ENCODE measurements at places on chromosomes 6 and 20. TPM values are rescaled to one million over a fixed set of nuclear protein-coding genes. Genes with fewer than 3 reads are reported as not detected.

GRCh38 chr6:39095578-39095977 is 19.4 kb downstream of the SAYSD1 start:
- ATAC-seq, result no peak

GRCh38 chr6:138986578-138986977 is 1.5 kb downstream of the REPS1 start:
- no peak for ATAC-seq

DNA sequence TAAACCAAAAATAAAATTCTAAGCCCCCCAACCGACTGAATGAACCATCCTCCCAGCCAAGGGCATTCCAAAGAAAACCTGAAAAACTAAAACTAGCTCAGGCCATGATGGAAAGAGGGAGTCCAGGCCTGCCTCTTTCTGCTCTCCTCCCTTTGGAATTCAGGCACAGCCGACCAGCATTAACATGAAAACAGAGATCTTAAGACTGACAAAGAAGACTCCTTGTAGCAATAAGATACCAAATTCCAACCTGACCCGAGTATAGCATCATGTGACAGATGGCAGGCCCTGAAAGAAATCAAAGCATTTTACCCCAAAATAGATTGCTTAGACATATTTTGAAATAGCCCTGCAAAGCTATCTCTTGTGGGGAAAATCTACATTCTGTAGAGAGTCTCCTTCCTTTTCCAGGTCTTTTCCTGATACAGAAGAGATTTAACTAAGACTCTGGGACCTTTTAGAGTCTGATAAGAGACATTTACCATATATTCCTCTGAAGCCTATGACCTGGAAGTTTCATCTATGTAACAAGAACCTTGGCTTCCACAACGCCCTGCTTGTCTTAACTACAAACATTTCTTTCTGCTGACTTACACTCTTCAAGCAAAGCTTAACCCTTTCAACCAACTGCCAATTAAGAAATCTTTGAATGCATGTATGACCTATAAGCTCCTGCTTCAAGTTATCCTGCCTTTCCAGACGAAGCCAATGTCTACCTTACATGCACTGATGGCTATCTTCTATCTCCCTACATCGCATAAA is 22.2 kb upstream of the TXLNB start:
- ATAC-seq, result no peak

DNA sequence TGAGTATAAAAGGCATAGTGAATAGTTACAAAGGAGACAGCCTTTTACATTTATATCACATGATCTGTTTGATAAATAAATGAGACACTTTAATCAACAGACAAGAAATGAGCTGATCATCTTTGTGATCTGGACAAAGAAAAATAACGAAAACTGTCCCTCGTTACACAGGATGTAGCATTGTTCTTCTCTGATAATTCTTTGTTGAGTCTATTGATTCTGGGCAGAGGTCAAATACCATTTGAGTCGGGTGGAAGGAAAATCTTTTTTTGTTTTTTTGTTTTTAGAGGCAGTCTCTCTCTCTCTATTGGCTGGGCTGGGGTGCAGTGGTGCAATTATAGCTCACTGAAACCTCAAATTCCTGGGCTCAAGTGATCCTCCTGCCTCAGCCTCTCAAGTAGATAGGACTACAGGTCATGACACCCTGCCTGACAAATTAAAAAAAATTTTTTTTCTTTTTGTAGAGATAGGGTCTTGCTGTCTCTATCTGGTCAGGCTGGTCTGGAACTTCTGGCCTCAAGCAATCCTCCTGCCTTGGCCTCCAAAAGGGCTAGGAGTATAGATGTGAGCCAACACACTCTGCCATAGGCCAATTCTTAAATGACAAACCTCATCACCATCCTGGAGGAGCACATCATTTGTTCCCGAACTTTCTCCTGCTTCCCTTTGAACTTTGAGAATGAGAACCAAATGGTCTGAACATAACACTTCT is 41.8 kb downstream of the CCDC170 start:
- no peak for ATAC-seq

- no peak for ATAC-seq
Observed at GRCh38 chr6:157226761-157227160, 96.6 kb downstream of the TMEM242 start.

GRCh38 chr6:63537201-63537958 is 34.9 kb upstream of the LOC128125822 start:
- peak; percentile 93 for ATAC-seq

- peak; percentile 46 for ATAC-seq
Observed at GRCh38 chr20:54221353-54221752, 13.5 kb downstream of the PFDN4 start.

DNA sequence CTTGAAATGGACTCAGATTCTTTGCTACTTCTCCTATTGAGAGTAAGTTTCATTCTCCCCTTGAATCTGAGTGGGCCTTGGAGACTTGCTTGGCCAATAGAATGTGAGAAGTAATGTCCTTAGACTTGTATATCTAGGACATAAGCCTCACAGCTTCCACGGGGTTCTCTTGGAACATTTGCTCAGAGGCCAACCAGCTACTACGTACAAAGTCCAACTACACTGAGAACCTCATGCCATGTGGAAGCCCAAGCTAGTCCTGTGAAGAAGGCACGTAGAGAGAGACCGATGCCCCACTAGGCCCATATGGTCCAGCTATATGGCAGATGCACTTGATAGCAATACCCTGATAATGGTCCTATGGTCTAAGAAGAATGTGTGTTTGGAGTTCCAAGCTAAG is 22.9 kb downstream of the TMEM14A start:
- no peak for ATAC-seq

- no peak for ATAC-seq
Observed at GRCh38 chr20:20875716-20876115, 163.3 kb upstream of the RALGAPA2 start.

- no peak for ATAC-seq
Observed at GRCh38 chr6:48474136-48474535, 363.1 kb upstream of the PTCHD4 start.

DNA sequence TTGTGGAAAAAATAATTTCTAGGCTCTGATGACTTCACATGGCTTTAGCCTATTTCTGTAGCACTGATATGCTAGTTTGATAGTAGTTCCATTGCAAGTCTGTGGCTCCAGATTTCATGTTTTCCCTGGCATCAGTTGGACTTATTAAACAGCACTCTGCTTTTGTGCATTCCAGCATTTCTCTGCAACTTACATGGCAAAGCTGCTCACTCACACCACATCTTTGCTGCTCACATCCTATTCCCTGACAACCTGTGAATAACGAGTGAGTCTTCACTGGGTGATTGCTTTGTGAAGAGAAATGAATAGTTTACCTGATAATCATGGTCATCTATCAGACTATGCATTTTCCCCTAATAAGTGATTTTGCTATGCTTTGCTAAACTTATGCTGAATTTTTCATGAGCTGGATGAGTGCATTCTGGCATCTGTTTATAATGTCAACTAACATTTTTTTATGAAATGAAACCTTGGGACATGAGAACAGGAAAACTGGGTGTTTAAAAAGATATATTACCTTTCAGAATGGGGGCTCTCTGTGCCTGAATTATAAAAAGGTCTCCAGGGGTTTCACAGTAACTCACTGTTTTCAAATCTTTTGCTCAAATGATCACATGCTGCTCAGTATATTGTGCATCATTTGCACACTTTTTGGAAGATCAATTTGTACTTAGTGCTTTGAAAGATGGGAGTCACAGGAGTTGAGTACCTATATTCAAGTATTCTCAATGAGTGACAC is 301.8 kb downstream of the TBC1D32 start:
- ATAC-seq, result no peak

- no peak for ATAC-seq
Observed at GRCh38 chr6:128432394-128432793, 88.0 kb downstream of the PTPRK start.

DNA sequence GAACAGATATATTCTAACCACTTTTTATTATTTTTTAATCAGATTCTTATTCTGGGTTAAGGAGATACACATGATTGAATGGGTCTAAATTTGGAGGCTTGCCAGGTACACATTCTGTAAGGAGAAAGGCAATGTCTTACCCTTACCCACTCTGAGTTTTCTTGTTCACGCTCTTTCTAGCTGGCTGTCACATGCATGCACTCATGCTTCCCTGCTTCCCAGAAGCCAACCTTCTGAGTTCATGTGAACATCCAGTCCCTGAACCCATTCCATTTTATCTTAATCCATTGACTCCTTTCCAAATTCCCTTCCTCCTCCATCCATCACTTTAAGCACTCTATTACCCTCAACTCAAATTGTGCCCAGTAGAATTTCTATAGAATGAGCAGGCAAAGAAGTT is 17.5 kb upstream of the MOCS1 start:
- no peak for ATAC-seq

GRCh38 chr20:34210271-34210670 is 31.0 kb upstream of the ASIP start:
- no peak for ATAC-seq

GRCh38 chr6:36115412-36115811 is 14.9 kb upstream of the MAPK13 start:
- no peak for ATAC-seq

DNA sequence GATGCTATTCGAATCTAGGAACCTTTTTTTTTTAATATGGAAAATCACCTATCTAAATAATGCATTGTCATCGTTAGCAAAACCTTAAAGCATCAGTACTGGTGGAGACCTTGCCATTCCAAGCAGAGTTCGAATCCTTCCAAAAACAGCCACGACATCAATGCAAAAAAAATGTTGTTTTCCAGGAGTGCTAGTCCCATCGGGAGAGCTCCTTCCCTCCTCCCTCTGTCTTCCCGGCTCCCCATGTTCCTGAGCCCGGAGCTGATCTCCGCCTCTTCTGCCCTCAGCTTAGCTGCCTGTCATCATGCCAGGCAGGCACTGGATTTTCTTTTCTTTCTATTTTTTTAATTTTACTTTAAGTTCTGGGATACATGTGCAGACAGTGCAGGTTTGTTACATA is 153.6 kb upstream of the QKI start:
- no peak for ATAC-seq

DNA sequence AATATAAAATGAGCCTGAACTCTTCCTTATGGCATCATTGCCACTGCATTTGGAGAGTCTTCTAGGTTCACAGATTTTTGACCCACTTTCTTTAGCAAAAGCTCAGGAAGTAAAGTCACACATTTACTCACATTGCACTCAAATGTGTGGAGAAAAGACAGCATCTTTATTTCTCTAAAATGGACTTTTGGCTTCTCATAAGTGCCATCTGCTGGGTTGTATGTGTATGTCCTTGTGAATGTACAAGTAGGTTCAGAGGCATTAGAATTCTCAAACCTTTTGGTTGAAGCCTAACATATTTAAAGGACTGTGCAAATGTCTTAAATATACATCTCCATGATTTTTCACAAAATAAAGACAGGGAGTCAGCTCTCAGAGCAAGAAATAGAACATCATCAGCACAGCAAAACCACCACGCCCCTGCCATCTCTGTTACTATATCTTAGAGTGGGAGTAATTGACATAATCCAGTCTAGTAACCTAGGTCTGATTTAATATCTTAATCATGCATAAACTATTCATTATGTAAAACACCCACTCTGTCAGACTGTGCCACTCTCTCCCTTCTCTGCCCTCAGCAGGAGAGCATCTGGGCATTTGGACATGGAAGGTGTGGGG is 42.2 kb upstream of the SPTLC3 start:
- ATAC-seq, result no peak

GRCh38 chr6:75386050-75386770 is 101.6 kb upstream of the TMEM30A start:
- no peak for ATAC-seq

DNA sequence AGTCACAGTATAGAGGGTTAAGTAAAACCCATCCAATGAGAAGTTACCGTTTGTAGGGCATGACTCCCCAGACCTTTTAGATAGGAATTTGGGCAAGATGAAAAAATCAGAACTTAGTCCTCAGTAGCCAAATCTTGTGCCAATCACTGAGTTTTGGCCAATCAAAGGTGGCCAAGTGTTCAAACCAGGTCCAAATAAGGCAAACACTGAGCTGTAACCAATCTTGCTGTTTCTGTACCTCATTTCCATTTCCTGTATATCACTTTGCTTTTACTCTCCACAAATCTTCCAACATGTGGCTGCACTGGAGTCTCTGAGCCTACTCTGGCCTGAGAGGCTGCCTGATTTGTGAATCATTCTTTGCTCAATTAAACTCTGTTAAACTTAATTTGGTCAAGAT is 81.8 kb upstream of the GPR6 start:
- no peak for ATAC-seq

DNA sequence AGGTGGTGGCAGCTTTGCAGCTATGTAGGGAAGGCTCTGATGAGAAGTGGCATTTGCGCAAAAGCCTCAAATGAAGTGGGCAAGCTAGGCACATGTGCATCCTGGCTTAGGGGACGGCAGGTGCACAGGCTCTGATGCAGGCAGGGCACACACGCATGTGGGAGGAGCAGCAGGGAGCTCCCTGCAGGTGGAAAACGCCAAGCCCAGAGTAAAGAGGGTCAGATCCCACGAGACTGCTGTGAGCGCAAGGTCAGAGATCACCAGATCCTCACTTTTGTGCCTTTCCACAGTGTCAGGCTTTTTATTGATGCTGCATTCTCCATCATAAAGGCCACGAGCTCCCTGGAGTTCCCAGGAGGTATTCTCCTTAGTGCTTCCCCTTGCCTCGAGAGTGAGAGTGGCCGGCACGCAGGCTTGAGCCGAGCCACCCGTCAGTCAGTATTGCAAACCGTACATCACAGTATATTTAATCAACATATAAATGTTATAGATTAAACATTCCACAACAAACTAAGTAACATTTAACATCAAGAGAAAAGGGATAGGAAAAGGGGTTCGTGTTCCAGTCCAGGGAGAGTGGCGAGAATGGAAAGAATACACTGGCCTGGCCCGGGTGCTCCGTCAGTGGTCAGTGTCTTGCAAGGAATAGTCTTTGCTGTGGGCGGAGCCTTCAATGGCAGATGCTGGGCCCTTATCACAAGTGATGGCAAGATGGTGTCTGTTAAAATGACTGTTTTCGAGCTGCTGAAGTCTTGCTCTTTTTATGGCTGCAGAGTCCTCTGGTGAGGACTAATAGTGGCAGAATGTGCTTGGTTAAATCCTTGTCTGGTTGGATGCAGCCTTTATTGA is 109.4 kb downstream of the SYNDIG1 start:
- no peak for ATAC-seq

DNA sequence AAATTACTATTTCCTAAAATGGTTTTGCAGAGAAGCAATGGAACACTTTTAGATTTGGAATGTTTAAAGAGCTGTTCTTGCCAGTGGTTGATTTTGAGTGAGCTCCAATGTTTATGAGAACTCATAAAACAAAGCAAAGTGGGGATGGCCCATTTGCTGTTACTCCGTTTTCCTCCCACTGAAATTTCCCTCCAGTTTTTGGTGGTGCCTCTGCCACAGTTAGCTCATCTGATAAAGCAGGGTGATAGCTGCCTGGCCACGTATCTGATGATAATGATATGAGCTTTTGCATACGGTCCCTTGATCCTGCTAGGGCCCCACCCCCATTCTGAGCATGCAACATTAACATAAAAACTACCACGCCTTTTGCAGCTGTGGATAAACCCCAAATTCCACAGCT is 10.4 kb downstream of the CD83 start:
- ATAC-seq, result no peak

NOX3 gene
- not detected for total RNA-seq

ARMC2 gene
- 2.0 TPM for total RNA-seq

CHD6 gene
- total RNA-seq, result 16.6 TPM

ADGRF4 gene
- total RNA-seq, result 13.6 TPM

LBP gene
- total RNA-seq, result 0.12 TPM

PAK5 gene
- total RNA-seq, result 0.52 TPM

ADGRF1 gene
- 32.8 TPM for total RNA-seq

PNPLA1 gene
- total RNA-seq, result 0.20 TPM

ETV7 gene
- total RNA-seq, result 2.1 TPM

ANKRD66 gene
- total RNA-seq, result not detected

TFAP2D gene
- total RNA-seq, result not detected

PRDM13 gene
- not detected for total RNA-seq

Data from esophagus mucosa (tissue), 1 donor.